ENCODE measurements at places on chromosomes 16 and 17.

DNA sequence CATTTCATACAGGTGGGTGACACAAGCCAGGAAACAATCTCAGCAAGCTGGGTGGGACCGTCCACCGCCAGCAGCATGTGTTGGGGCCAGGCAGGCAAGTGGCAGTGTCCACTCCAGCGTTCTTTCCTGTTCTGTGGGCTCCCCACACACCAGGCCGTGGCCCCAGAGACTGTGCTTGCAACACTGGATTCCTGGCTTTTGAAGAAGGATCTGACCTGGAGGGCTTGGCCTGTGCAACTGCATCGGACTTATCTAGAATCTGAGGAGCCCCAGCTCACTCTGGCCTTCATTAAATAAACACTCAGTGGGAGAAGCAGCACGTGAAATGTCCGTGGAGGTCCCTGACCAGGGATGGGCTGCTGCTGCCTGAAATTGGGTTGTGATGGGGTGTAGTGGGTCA lies 3.2 kb downstream of the KSR1 start:
- DNase-seq = no peak

- peak; percentile 45 for DNase-seq
Observed at GRCh38 chr17:50604513-50604912, 30.2 kb upstream of the ABCC3 start.

DNA sequence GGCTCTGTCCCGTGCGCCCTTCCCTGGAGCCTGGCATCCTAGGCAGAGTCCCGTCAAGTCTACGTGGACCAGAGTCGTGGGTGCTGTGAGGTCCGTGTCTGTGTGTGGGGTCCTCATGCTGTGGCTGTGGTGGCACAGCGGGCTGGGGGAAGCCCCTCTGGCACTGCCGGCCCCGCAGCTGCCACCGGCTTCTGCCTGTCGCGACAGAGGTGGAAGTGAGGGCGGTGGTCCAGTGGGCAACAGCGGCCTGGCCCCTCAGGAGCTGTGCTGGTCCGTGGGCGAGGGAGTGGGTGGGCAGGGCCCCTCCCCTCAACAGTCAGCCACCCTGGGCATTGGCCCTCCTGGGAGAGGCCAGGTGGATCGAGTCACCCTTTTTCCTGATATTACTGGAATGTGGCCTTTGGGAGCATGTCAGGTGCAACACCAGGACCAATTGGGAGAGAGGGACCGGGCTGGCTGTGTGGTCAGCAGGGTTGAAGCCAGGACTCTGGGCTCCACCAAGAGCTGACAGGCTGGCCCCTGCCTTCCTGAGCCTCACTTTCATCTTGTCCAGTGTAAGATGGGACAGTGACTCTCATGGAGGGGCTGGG lies 11.9 kb downstream of the BAIAP2 start:
- no peak for DNase-seq

DNA sequence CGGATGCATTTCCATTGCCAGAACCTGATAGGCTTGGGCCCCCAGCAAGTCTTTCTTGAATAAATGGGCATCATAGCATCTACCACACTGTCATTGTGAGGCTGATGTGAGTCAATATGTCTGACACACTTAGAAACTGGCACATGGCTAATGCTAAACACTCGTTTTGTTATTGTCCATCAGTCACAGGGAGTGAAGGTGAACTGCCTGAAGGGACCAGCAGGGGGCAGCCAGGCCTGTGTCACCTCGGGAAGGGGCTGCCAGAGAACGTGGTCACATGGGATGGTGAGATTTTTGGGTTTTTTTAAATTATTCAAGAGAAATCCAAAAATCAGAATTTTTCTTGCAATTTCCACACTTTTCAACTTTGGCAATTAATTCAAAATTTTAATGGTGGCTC lies 831 bp upstream of the RCVRN start:
- DNase-seq = no peak

DNA sequence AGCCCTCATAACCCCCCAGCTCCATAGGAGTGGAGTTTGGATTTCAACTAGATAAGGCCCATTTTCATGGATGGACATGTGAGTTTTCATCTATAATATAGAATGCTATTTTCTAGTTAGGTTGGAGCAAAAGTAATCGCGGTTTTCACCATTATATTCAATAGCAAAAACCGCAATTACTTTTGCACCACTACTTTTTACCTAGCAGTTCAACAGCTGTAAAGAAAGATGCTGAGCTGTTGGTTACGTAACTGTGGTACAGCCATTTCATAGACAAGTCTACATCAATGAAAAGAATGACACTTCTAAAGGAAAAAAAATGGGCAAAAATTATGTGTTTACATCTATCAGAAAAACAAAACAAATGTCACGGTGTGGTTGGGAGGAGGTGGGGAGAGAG lies 507.7 kb downstream of the MAF start:
- DNase-seq = no peak

- no peak for DNase-seq
Observed at GRCh38 chr17:45814622-45815606, 29.8 kb upstream of the SPPL2C start.

- no peak for DNase-seq
Observed at GRCh38 chr16:86317813-86318650, 192.3 kb upstream of the FOXF1 start.

DNA sequence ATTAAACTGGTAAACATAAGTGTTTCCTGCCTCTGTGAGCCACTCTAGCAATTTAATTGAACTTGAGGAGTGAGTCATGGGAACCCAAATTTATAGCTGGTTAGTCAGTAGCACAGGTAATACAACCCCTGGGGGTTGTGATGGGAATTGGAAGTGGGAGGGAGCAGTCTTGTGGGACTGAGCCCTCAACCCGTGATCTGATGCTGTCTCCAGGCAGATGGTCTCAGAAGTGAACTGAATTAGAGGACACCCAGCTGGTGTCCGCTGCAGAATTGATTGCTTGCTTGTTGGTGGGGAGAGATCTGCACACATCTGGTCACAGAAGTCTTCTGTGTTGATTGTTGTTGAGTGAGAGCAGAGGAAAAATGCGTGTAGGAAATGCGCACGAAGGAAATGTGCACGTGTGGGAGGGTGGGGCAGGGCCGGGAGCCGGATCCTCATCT lies 7.7 kb upstream of the ST6GALNAC2 start:
- no peak for DNase-seq

GRCh38 chr17:36060816-36061215 lies 3.3 kb upstream of the CCL18 start:
- DNase-seq = no peak

DNA sequence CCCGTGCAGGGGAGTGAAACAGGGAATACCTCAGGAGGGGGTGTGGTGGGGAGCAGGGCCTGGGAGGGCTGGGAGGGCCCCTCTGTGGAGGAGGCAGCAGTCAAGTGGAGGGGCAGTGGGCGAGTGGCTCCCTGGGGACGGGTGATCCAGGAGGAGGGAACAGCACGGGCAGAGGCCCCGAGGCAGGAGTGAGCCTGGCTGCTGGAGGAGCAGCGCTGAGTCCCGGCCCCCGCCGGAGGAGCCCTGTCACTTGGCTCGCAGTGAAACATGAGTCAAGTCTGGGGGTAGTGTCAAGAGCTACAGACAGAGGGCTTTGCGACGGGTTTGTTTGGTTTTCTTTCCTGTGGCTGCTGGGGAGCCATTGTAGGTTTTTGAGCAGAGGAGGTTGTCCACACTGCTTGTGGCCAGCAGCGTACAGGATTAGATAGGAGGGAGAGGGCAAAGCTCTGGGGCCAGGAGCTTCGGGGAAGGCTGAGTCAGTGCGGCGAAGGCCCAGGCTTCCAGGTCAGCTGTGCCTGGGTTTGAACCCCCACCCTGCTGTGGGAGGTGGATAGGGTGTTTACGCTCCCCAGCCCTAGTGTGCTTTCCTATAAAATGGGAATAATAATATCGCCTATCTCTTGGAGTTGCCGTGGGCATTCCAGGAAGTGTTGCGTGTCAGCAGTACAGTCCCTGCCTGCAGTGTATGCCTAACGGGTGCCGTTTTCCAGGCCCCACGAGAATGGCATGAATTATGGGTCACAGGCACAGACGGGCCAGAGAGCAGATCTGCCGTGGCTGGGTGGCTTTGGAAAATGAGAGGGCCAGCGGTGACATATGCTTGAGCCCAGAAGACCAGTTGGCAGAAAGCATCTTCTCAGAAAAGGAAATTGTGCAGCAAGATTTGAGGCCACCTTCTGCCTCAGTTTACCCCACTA lies 115.9 kb upstream of the CIBAR2 start:
- no peak for DNase-seq

- no peak for DNase-seq
Observed at GRCh38 chr16:88050952-88051660, 99.9 kb downstream of the BANP start.

GRCh38 chr16:12391956-12392355 lies 411.7 kb downstream of the CPPED1 start:
- DNase-seq = no peak

DNA sequence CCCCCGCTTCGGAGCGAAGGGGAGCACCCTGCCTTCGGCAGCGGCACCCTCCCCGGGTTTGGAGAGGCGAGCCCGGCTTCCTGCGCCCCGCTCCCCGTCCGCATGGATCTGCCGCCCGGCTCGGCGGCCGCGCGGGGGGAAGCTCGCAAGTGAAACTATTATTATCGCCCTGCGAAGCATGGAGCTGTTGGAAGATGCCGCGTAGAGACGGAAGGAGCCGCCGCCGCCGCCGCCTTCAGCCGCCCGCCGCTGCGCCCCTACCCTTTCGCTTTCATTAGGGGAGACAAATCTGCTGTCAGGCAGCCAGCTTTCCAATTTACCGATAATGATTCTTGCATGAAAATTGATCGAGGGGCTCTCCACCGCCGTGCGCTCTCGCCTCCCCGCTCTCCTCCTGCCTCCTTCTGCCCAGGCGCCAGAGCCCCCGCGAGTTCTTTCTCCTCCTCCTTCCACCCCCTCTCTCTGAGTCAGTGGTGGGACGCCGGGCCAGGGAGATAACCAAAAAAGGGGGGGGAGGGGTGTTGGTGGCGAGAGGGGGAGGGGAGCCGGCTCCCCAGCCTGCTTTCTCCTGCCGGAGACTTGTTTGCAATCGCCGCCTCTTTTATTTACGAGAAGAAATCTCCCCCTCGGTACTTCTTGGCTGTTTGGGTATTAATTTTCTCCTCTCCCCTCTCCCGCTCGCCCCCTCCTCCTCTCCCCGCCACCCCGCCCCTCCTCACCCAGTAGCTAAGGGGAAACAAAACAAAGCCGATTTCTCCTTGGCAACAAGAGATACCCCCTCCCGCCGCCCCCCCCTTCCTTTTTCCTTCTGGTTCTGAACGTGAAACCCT lies 58.0 kb upstream of the GSE1 start:
- DNase-seq = no peak

- DNase-seq = no peak
Observed at GRCh38 chr17:79294459-79295071, 219.9 kb downstream of the ENGASE start.

DNA sequence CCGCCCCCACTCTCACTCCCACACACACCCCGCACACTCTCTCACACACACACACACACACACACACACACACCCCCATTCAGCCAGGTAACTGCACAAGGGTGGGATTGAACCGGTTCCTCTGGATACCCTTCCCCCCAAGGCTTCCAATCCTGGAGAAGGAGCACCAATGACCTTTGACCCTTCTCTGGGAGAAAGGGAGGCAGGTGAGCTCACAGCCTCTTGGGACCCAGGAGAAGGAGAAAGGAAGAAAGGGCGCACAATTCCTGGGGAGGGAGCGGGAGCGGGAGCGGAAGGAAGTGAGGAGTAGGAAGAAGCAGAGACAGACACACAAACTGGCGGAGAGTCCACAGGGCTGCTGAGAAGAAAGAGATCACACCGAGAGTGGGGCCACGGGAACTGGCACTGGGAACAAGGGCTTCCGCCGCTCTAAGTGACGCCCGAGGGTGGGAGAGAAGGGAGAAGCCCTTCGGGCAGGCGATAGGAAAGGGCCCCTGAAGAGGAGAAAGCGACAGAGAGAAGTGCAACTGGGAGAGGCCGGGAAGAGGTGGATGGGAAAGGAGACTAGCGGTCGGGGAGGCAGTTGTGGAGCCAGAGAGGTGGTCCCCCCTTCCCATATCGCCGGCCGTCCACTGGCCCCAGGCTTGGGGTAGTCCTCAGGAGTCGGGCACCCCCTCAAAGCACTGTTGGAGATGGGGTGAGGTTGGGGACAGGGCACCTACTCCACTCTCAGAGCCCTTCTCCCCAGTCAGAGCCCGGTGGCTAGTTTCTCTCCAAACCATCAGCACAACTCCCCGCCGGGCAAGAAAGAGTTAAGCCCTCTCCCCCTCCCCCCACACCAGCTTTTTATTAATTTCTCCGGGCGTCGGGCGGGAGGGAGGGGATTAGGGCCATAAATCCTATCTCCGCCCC lies 1.3 kb downstream of the SAMD14 start:
- DNase-seq = no peak

GRCh38 chr17:42227849-42228700 lies 33.8 kb upstream of the GHDC start:
- DNase-seq = no peak

GRCh38 chr17:53141731-53142130 lies 681.0 kb upstream of the KIF2B start:
- no peak for DNase-seq

DNA sequence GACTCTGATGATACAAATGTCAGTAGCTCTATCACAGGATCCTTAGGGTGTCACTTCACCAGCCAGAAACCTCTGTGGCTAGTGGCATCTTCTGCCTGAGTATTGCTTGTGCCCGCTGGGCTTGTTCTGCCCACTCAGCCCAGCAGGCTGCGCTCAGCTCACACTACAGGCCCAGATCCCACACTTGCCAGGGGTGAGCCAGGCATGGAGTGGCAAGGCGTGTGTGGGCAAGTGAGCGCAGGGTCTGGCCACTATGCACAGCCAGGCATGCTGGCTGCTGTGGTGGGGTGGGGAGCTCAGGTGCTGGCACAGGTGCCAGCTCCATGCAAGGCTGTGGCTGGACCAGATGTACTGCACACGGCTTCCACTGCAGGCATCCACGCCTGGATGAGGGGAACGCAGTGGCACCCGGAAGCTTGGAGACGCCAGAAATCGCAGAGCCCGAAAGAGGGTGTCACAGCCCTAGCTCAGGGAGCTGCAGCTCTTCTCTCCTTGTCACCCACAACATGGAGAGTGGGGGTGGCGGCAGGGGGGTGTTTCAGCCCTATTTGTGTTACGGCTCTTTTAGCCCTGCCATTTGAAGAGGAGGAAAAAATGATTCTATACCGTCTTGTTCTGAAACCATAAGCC lies 10.2 kb downstream of the CFAP97D1 start:
- DNase-seq = no peak

DNA sequence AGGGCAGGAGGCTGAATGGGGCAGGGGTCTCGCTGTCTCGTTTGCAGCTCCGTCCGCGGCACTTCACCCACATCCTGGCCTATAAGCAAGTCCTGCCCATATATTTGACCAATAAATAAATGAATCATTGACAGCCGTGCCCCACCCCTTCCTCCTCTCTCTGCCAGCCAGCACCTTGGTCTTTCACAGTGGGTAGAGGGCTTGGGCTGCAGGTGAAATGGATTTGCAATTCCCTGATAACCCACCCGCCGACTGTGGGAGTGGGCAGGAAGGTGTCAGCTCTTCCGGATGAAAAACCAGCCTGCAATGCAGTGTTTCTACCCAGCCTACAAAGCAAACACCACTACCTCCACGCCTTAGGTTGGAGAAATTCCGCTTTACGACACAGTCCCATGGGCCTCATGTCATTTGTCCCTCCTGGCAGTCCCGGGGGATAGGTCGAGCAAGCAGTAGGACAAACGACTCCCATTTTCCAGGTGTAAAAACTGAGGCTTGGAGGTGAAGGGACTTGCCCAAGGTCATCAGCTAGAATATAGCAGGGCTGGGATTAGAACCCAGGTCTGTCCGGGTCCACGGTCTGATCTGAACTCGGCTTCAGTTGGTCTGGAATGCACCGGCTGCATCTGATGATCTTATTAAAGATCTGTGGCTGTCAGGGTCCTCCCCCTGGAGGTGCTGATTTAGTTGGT lies 79.0 kb downstream of the ABCC1 start:
- no peak for DNase-seq

Measured in skeletal muscle cell (primary cell).